ENCODE measurements at places on chromosomes 6 and 20.

DNA sequence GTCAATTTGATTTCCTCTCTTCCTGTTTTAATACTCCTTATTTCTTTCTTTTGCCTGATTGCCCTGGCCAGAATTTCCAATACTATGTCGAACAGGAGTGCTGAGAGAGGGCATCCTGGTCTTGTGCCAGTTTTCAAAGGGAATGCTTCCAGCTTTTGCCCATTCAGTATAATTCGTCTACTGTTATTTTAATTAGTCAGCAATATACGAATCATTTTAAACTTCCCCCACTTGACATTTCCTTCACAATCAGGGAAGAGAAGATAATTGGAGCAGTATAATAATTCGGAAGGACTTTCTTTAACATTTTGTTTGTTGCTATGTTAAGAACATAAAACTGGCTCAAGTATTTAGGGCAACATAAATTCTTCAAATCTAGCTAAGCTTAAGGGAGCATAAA lies 860.3 kb upstream of the SLC35B3 start:
- no peak for DNase-seq

DNA sequence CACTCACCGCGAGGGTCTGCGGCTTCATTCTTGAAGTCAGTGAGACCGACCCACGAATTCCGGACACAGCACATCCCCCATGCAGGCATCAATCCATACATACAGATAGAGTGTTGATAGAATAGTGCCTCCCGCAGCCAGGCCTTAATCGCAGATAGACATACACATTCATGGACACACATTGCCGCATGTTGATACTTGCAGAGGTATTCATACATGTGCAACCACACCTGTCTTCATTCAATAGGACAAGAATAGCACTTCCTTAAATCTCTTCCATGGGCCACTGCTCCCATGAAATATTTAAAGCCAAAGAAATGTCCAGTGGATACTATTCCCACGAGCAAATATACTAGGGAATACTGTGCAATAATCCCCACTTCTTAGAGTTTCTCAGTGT lies 170.5 kb downstream of the FRK start:
- DNase-seq, result no peak

- no peak for DNase-seq
Observed at GRCh38 chr6:134308800-134309199, 9.1 kb downstream of the SGK1 start.

DNA sequence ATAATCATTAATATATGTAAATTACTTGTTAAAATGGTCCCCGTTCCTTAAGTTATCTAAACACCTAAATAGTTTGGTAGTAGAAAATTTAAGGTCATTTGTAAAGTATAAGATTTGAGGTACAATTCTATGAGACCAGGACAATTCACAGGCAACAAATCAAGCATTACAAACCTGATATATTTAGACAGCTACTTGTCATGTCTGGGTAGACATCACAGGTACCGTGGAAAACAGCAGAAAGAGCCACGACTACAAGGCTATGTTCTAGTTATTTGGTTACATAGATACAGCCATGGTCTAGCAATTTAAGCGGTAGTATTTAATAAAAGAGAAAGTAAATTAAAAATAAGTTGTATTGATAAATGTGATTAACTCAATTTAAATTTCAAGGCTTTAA lies 393.1 kb upstream of the ID4 start:
- DNase-seq, result no peak

GRCh38 chr6:98834060-98835031 lies at the start of gene POU3F2:
TSS of gene POU3F2 (plus strand) at chr6:98834574. CDS start at chr6:98834874, 300 bp downstream.
- DNase-seq, result peak; percentile 78

GRCh38 chr20:1323830-1324597 lies 4.9 kb downstream of the SDCBP2 start:
- no peak for DNase-seq

DNA sequence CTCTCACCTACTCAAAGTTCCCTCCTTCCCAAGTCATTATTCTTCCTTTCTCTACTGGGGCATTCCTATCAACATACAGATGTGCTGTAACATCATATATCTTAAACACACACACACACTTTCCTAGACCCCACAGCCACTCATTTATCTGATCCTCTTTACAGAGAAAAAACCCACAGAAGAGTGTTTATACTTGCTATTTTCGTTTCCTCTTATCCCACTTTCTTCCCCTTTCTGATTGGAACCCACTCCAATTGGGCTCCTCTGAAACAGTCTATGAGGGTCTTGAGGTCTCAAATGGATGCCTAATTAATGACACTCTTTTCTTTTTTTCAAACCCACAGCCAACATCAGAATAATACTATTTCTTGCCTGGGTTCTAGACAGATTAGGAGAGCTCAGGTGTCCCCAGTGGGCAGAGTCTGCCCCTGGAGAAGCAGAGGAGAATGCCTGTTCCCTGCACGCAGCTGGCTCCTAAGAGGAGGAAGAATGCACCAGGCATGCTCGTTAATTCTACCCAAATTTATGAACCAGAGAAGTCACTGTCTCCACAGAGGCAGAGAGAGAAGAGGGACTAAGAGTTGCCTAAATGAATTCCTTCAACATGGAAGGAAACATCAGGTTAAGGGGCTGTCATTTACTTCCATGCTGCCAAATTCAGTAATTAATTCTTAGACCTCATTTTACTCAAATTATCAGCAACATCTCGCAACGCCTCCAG lies 65.9 kb downstream of the CRYBG1 start:
- DNase-seq, result no peak

GRCh38 chr20:3161316-3162079 lies 1.8 kb upstream of the FASTKD5 start:
- no peak for DNase-seq

DNA sequence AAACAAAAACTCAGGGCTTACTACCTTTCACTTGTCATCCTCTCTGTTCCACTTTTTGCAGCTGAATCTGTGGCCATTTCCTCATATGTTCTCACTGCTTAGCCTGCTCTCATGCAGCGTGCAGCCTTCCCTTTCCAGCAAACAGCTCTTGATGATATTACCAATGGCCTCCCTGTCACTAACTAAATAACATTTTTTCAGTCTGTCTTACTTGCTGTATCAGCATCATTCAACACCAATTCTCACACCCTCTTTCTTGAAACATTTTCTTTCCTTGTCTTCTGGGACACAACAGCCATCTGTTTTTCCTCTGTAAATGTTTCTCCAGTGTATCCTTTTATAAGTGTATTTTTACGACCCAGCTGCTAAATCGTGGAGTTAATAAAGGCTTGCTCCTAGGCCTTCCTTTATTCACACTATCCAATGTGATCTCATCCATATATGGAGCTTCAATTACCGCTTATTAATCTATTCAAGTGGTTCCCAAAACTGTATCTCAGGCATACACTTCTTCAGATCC lies 523.6 kb upstream of the RNF217 start:
- DNase-seq, result no peak

DNA sequence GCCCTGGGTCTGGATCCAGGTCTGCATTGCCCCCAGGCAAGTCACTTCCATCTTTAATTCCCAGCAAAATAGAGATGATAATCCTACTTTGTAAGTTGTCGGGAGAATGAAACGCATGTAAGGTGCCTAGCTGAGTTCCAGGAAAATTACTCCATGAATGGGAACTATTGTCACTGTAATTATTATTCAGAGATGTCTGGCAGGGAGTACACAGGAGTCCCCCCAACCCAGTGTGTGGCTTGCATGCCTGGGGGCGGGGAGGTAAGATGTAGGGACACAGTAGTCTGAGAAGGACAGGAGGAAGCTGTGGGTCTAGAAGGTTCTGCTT lies 85.4 kb downstream of the CD40 start:
- DNase-seq, result no peak

GRCh38 chr6:33745548-33745947 lies 1.2 kb downstream of the IP6K3 start:
- DNase-seq, result no peak

- no peak for DNase-seq
Observed at GRCh38 chr20:55160037-55160436, 684.6 kb downstream of the DOK5 start.

DNA sequence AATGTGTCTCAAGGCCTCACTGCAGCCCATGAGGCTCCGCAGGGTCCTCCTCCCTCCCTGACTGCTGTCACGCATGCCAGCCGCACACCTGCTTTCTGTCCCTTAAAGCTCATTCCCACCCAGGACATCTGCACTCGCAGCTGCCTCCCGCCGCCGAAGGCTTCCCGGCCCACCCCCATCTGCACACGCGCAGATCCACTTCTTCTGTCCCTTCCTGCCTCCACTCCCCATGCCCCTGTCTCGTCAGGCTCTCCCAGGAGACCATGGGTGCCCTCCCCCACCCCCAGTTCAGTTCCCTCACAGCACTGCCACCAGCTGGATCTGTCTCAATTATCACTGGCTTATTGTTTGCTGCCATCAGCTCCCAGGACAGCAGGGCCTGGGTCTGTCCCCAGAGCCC lies 63.0 kb downstream of the RIPOR3 start:
- no peak for DNase-seq

DNA sequence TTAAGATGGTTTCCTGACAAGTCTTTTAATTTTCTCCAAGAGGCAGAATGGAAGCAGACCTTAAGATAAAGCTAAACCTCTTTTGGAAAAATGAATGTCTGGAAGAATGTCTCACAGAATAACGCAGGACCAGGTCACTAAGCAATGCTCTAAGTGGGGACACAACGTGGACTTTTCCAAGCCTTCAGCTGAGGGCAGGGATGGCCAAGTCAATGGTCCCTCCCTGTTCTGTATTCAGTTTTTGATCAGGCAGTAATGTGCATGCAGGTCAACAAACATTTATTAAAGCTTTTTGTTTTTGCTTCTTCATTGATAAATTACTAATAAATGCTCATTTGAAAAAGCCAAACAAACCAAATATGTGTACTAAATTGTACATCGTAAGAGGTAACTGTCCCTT lies 2.0 kb upstream of the RNF182 start:
- DNase-seq, result no peak

DNA sequence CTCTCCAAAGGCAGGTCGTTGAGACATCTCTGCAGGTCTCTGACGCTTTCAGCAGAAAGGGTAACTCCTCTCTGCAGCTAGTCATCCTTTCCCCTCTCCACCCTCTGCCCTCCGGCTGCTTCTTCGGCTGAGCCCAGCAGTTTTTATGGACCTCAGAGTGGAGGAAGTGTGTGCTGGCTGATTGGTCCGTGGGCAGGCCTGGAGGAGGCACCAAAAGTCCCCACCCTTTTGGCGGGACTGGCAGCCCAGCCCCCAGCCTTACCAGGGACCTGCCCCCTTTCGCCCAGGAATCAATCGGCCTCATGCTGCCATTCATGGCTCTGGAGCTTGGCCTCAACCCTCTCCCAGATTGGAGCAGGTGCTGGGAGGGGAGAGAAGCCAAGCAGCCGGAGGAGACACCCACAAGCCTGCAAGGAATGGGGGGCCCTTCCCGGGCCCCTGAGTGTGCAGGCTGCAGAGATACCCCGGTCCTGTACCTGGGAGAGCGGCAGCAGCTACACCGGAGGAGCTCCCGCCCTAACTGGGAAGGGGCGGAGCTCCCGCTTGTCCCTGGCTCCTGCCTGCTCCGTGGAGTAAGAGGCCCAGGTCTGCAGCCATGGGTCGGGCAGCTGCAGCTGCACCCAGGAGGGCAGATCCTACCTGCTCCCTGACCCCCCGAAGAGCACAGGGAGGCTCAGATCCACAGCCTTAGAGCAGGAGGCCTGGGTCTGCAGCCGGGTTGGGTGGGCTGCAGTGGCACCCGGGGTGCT lies 170.3 kb upstream of the SOX4 start:
- no peak for DNase-seq

DNA sequence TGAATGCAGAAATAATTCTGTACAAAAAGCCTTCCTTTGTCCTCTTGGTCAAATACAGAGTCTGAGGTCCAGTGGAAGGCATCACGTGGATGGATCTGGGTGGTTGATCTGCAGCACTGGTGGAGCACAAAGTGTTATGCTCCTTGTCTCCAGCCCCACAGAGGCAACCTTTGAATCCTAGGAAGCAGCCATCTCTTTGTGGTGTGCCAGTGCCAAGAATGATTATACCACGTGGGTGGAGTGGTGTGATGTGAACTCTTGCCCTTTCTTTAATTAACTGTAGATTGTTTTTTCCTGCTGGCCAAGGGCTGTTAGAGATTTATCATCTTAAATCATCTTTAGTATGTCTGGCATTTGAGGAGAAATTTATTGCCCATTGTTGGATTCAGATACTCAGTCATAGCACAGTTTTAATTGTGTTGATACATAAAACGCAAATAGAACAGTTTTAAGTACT lies 31.1 kb downstream of the NCOA7 start:
- no peak for DNase-seq

DNA sequence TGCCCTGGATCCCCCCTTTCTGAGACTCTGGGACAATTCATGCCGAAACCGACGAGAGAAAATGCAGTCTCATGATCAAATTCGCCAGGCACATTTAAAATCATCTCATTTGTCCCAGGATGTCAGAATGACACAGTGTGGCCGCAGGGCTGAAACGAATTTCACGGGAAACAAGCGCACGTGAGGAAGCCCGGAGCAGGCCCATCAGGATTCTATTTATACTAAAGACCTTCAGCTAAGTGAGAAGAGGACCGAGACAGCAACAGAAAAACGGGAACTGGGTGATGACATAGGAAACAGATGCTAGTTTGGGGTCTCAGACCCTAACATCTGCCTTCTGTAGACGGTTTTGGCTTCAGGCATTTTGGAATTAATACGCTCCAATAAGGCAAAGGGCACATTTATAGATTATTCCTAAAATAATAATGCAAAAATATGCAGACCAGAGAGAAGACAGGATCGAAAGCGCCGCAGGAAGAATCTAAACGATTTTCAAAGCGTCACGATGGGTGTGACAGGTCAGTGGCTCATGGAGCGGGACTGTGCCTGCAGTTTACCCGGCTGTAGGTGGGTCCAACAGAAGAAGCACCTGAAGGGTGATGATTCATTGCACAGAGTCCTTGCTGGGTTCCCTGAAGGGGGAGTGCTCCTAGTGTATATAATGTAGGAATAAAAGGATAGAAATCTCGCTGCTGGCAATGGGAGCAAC lies 80.8 kb upstream of the MPC1 start:
- DNase-seq, result no peak

DNA sequence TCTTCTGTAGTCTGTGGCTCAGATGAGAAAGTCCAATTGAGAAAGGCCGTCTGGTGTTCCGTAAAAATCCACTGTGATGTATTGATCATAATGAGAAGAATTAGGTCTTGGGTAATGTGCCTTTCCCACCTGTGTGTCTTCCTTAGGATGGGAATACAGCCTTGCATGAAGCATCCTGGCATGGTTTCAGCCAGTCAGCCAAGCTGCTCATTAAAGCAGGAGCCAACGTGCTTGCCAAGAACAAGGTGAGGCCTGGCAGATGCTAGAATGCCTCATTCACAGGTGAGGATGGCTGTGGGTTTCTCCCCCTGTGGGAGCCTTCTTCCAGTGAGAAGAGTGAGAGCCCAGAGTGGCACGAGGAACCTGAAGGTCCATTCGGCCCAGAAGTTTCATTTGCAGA lies 32.7 kb downstream of the LYRM2 start:
- DNase-seq, result no peak

DNA sequence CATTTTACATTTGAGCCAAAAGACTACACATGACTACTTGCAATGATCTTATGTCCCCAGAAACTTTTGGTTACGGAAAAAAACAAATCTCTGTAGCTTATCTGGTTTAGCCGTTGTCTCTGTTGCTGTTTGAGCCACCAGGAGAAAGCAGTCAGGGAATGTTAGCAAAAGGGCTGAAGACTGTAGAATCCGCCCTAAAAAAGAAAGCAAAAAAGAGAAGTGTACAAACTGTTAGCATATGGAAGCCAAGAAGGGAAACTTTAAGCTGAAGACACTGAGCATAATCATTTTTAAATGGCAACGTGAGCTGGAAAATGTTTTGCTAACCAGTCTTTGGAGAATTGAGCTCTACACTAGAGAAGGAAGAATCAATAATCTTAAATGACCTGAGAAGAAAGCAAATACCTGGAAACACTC lies 69.9 kb upstream of the MYLIP start:
- DNase-seq, result no peak

All from activated CD8-positive, alpha-beta memory T cell treated with anti-CD3 and anti-CD28 coated beads for 24 hours (primary cell).